PC-3 (cell line): ENCODE measurements at places on chromosomes 12 and 14. TPM values are rescaled to one million over a fixed set of nuclear protein-coding genes. Genes with fewer than 3 reads are reported as not detected.

DNA sequence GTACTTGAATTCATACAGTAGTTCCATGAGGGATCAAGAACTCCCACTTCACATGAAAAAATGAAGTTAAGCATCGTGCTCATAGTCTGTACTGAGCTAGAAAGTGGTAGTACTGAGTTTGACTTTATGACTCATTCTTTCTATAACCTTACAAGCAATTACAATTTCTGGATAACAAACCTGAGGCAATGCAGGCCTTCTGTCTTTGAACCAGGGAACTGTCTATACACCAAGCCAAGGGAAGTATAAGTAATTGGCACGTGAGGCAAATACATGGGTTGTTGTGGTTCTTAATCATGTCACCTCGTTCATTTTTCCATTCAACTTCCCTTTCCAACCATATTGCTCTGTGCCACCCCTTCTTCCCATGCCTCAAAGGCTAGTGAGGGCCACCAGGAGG is 16.8 kb downstream of the GNS start:
- no peak for DNase-seq
- no peaks in the 10 kb centered on the region for H3K27me3 ChIP-seq
- peaks cover 41% of the 10 kb centered on the region for H3K4me1 ChIP-seq
- peaks cover 26% of the 10 kb centered on the region for H3K36me3 ChIP-seq

KRT85 gene
- not detected in 2 replicates for total RNA-seq

DNA sequence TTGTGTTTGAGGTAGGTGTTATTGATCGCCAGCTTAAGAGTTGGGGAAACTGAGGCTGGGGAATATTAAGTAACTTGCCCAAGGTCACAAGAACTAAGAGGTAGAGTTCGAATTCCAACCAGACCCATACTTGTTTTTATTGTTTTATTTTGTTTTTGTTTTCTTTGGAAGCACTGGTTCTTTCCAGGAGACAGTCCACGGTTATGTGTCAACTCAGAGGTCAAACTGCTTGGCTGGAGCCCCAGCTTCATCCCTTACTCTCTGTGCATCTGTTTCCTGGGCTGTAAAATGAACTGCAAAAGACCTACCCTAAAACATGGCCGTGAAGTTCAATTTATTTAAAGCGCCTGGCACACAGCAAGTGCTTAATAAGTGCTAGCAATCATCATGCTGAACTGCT is 74.4 kb upstream of the MAP1LC3B2 start:
- no peak for DNase-seq
- H3K27ac ChIP-seq: no peak overlapping the region
- no peaks in the 10 kb centered on the region for H3K36me3 ChIP-seq
- H3K4me1 ChIP-seq: peaks cover under 1% of the 10 kb centered on the region; the same call in 1 of the 2 replicates
- no peak overlapping the region for H3K4me3 ChIP-seq

ATL1 gene
- 0.63 and 1.3 TPM in 2 replicates for total RNA-seq

- peaks cover 9% of the 10 kb centered on the region for H3K4me1 ChIP-seq
- no peaks in the 10 kb centered on the region for H3K27me3 ChIP-seq
- H3K27ac ChIP-seq: no peak overlapping the region
- no peak for DNase-seq
- H3K4me3 ChIP-seq: no peak overlapping the region
Observed at GRCh38 chr14:31270196-31270772, 62.7 kb upstream of the HECTD1 start.

DNA sequence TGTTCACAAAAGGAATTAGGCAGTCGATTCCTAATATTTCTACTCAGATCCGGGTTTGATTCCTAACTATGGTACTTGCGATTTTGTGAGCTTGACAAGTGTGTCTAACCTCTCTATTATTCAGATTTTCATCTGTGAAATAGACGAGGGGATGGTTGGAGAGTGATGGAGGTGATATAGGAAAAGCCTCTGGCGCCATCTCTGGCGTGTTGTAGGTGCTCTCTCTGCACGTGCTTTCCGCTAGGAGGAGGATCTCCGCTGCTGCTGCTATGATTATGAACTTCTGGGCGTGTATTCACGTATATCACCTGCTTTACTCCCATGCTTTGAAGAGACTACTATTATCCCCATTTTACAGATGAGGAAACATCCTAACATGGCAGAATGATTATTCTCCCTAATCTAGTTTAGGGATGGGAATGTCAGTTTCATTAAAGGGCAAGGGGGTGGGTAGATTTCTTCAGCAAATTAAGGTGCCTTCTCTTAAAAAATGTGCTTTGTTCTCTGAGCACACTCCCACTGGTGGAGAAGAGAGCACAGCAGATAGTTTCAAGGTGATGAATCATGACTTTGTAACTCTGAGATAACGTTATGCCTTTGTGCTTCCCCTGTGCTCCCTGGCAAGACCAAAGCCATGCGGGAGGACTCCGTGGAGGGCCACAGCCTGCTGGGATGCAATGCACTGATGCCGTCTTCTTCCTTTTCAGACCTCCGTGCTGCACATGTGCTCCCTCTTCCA is 97.1 kb downstream of the PRIMA1 start:
- H3K4me1 ChIP-seq: peaks cover under 1% of the 10 kb centered on the region; the same call in 1 of the 2 replicates
- H3K27me3 ChIP-seq: peaks cover 52% of the 10 kb centered on the region
- H3K4me3 ChIP-seq: no peak overlapping the region
- no peaks in the 10 kb centered on the region for H3K36me3 ChIP-seq

GRCh38 chr12:126248871-126249403 is 1183.7 kb downstream of the AACS start:
- no peak overlapping the region for H3K4me3 ChIP-seq
- H3K36me3 ChIP-seq: no peaks in the 10 kb centered on the region
- H3K27ac ChIP-seq: no peak overlapping the region
